ENCODE measurements at places on chromosomes 6 and 20.

- peak; percentile 75 for DNase-seq
Observed at GRCh38 chr6:90369024-90369519, 72.4 kb upstream of the BACH2 start.

- DNase-seq, result no peak
Observed at GRCh38 chr6:106094261-106094963, 8.3 kb downstream of the PRDM1 start.

GRCh38 chr6:16985513-16986284 lies 116.2 kb upstream of the STMND1 start:
- peak; percentile 20 for DNase-seq

DNA sequence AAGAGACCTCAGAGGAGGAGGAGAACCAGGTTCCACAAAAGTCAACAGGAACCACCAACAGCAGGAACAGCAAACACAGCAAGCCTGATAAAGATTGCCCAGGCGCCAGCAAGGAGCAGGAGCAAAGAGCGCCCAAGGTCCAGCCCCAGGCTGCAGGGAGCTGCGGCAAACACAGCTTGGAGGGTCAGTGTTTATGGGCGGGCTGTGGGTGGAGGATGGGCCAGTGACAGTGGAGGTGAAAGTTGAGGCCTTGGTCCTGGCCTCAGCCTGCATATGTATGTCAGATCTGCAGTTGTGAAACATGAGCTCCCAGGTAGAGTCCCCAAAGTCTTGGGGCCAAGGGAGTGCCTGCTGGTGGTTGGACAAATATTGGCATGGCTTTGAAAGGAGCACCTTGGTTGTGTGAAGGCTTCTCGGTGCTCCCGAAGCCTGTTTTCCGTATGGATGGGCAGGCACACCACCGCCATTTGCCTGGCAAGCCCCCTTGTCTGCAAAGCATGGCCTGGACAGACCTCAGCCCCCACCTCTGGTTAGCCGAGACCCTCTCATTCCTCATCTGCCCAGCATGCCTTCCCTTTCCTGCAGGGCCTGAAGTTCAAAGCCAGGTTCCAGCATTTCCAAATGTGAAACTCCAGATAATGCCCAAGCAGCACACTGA lies 2.0 kb upstream of the CAPN11 start:
- DNase-seq, result no peak

DNA sequence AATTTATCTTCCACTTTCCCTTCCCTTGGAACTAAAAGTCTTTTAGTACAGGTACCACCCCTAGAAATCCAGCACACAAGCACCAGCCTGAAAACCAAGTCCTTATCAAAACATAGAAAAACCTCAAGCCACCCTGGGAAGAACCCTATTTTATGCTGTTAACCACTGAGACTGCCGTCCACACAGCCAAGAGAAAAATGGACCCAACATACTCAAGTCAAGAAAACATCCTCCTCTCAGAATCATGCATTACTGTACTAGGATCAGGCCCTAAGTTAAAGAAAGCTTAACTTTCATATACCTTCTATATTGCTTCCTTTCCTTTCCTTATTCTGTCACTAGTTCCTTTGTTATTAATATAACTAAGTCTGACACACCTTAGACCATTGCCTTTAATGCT lies 16.9 kb upstream of the GOPC start:
- DNase-seq, result no peak

GRCh38 chr20:46267108-46268105 lies 40.9 kb downstream of the CDH22 start:
- DNase-seq, result no peak

- no peak for DNase-seq
Observed at GRCh38 chr6:76774781-76775384, 688.4 kb downstream of the HTR1B start.

- DNase-seq, result no peak
Observed at GRCh38 chr20:19056909-19057308, 155.5 kb upstream of the SLC24A3 start.

DNA sequence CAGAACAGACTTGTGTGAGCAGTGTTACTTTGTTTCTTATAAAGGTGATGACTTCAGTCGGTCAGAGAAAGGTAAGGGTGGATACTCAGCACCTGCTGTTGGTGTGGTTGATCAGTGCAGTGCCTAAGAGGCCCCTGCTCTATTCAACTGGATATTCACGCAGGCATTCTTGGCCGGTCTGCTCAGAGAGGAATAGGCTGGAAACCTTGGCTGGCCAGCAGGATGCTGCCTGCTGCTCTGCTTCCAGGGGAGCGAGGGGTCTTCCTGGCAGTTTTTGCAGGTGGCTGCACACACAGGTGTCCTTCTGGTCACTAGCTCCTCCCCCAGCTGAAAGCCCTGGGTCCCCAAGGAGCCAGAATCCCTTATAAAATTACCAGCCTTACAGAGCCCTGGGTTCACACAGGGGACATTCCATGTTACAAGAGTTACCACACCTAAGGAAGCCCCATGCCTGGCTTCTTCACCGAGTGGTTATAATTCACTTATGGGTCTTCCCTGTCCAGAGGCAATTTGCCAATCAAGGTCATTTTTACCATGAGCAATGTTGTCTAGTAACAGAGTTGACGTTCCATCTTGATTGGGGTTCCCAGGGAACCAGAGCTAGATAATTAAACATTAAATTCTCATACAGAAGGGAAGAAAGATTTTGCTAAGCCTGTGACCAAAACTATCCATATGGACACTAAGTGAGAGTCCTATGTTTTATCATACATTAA lies 16.4 kb downstream of the SYNJ2 start:
- DNase-seq, result no peak

DNA sequence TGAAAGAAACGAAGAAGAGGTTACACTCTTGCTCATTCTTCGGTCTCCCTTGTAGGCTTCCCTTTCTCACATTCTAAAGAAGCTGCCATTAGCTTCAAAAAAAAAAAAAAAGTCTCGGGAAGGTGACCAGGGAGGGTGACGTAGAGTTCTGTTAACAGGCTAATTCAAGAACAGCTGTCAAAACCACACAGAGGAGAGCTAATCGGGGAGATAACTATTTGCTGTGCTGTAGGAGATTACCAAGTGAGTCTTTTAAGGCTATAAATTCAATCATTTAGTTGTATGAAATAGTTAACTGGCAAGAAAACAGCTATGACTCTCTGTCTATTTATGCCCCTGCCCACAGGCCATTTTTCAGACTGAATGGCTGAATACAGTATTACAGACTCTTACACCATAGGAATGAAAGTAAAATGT lies 256.8 kb downstream of the SYNE1 start:
- DNase-seq, result no peak

DNA sequence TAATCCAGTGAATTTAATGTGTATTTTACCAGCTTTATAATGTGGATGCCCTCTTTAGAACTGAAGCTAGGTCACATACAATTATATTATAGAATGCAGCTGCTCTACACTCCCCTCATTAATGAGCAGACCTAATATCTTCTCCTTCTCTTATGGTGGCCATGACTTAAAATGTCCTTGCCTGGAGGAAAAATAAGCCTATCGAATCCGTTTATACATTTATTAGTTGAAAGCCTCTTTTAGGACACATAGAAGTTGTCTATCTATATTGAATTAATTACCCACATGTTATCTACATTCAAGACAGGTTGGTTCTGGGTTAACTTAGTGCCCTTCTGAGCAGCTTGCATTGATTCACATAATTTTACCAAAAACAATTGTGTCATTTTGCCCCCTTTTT lies 1716.8 kb downstream of the HACE1 start:
- DNase-seq, result no peak

GRCh38 chr6:133906050-133906449 lies 17.1 kb downstream of the TCF21 start:
- peak; percentile 39 for DNase-seq

- no peak for DNase-seq
Observed at GRCh38 chr20:4808872-4809271, 87.2 kb downstream of the PRND start.

DNA sequence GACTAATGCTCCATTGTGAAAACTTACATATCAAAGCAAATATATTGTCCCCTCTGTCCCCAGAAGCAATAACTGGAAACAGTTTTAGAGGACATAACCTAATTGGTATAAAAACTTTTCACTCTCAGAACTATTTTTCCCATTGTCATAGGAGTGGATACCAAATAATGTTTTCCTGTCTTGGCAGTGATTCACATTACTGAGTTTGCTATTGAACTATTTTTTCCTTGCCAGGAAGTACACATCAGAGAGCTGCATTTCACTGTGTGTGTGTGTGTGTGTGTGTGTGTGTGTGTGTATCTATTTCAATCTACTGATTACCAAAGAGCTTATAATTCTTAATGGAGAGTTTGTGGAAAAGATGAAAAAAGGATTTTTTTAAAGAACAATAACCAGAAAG lies 45.4 kb downstream of the AKAP12 start:
- no peak for DNase-seq

GRCh38 chr20:59117526-59117925 lies 46.1 kb upstream of the ZNF831 start:
- no peak for DNase-seq

- peak; percentile 1 for DNase-seq
Observed at GRCh38 chr6:156231026-156231765, 546.0 kb upstream of the ARID1B start.

DNA sequence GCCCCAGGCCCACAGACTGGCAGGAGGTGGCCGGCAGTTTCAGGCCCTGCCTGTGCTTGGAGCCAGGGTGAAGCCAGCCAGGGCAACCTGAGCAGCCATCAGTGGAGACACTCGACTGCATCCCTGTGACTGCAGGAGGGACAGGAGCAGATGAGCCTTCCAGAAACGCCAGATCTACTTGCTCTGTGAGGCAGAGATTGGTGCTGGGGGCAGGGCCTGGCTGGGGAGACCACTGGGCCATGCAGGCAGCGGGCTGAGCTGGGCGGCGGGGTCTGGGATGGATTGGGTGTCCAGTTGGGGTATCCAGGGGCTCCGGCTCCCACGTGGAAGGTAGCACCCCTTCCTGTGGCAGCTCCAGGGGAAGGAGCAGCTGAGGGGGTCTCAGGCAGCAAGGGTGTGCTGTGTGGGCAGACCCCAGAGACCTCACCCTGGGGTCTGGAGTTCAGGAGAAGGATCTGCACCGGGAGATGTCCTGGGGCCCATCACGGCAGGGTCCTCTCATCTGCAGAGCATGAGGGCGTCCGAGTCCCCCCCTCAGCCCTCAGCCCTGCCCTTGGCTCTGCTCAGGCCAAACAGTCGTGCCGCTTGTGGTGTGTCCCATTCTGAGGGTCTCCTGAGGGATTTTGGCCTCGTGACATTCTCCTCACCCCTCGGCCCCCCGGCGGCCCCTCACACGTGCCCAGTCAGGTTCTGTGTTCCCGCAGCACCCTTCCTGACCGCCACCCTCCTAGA lies 334.9 kb downstream of the TAF4 start:
- no peak for DNase-seq

DNA sequence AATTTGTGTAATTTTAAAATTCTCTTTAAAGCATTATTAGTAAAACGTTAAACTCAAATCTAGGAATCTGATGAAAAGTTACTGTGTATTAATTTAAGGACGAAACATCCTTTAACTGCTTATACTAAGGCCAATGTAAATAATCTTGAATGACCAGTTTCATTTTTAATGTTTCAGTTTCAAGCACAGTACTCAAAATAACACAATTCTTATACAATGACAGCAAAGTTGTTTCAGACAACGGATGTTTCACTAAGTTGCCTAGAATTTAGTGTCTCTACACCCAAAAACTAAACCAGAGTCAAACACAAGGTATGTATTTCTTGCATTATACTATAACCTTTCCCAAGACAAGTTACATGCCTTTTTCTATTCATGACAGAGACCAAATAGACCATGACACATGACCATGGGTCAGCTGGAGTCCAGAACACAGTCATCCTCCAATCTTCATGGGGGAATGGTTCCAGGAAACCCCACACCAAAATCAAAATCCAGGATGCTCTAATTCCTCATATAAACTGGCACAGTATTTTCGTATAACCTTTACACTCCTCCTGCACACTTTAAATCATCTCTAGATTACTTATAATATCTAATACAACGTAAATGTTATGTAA lies 7.7 kb downstream of the PHIP start:
- DNase-seq, result no peak

- no peak for DNase-seq
Observed at GRCh38 chr6:164845773-164846172, 463.6 kb downstream of the C6orf118 start.

DNA sequence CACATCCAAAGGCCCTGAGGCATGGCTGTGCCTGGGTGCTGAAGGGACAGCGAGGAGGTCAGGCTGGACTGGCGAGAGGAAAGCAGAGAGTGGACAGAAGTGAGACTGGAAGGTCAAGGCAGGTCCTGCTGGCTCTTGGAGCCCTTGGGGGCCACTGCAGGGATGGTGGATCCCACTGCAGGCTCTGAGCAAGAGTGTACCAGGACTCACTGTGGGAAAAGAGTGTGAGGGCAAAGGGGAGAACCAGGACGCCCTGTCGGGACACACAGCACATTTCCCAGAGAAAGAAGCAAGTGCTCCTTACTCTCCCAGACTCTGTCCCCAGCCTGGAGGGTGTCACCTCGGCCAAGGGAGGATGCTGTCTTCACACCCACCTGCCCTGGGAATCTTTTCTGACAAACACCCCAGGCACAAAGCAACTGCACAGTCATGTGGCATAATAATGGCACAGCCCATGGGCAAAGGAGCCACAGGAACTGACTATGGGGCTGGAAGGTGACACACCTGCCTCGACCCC lies 172.3 kb upstream of the CST7 start:
- DNase-seq, result no peak

DNA sequence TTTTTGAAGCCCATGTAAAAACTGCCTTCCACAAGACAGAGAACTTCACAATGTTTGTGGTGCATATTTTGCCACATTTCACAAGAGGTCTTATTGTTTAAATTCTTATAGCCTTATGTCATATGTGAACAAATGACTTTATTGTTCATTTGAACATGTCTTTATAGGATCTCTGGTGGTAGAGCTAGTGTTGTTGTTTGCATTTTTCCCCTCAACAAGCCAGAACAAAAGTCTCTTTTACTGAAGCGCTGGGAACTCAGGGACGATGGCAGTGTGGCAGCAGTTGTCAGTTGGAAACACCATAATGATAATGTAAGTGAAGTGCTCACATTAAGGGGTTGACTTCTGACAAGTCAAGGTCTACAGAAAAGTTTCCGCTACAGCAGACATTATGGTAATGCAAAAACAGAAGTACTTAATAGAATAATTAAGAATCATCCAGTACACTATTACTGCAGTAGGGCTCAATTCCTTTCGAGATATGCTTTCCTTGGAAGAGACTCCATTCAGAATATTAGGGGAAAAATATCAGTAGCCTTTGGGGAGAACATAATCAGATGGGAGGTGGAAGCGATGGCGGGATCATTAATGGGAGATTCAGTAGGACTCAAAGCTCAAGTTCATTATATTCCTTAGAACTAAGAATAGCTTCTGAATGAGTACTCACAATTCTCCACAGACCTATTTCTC lies 180.0 kb downstream of the GJA10 start:
- no peak for DNase-seq

DNA sequence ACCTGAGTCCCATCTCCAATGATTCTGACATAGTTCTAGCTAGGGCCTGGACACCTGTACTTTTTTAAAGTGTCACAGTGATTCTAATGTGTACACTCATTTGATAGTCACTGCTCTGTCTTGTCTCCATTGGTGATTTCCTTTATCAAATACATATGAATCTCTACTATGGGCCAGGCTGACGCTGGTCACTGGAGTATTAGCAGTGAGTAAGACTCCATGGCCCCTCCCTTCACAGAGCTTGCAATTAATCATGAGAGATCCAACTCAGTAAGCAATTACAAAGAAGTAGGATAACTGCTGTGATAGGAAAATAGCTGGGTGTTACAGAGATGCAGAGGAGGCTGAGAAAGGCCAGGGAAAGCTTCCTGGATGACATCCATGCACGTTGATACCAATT lies 19.3 kb upstream of the SASH1 start:
- no peak for DNase-seq

Data from inflammatory macrophage treated with lipopolysaccharide for 1 hour (primary cell).